ENCODE measurements at places on chromosomes 7 and 10. TPM values are rescaled to one million over a fixed set of nuclear protein-coding genes. Genes with fewer than 3 reads are reported as not detected.

- DNase-seq = no peak
Measured at GRCh38 chr10:17033529-17034260, 95.9 kb downstream of the CUBN start.

The ACSM6 gene
- not detected for total RNA-seq

- no peak for DNase-seq
Measured at GRCh38 chr7:33937871-33938270, 32.5 kb downstream of the BMPER start.

The CLDN4 gene
- total RNA-seq = 0.27 TPM

- DNase-seq = no peak
Measured at GRCh38 chr10:9824631-9825071, 1193.0 kb upstream of the CELF2 start.

All from left ventricle myocardium inferior (tissue), 1 donor.